Upper lobe of left lung (tissue), 6 donors: ENCODE measurements at places on chromosomes 7 and 10.

DNA sequence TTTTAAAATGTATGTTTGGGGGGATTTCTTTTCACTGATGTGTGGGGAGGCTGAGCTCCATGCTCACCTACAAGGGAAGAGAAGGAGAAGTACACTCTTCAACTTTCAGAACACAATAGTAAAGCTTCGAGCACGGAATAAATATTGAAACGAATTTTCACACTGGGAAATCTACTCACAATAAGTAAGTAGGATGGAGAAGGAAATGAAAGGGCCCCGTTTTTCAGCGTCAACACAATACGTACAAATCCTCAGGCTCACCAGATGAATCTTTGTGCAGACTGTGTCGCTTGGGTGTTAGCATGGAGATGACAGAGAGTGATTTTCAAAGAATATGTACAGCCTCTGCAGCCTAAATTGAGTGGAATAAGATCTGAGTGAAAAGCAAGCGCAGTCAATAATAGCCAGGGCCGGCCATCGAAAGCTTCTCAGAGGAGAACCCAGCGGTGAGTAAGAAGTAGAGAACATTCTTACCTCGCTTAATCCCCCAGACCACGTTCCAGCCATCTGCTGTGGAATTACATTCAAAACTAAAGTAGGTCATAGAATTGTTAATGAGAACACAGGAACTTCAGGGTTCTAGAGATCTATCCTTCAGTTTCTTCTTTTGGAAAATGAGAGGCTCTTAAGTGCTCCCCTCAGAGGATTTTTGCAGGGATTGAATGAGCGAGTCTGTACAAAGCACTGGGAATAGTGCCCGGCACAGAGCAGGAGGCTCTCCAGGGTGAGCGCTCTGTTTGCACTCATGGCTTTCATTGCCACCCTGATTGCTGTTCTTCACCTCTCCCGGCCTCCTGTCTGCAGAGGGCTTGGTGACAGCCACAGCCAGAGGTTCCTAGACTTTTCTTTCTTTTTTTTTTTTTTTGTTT lies 292.8 kb downstream of the SFMBT2 start:
- no peak for DNase-seq

DNA sequence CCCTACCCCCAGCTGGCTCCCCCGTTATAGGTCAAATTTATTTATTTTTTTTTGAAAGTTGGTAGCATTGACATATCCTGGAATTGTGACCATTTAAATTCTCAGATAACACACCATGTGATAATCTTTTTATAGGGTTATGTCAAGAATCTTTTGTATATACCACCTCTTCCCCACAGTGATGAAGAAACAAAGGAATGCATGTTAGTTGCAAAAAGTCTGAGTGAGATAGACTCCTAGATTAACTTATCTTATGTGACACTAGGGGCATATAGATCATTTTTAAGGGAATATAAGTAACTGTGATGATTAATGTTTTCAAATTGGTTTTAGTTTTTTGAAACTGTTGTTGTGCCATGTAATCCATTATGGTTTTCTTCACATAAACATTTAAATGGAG lies 68.3 kb downstream of the MLLT10 start:
- no peak for DNase-seq

GRCh38 chr10:128173386-128173785 lies 47.2 kb upstream of the MKI67 start:
- no peak for DNase-seq

- no peak for DNase-seq
Measured at GRCh38 chr10:7534480-7534852, 123.6 kb upstream of the SFMBT2 start.

DNA sequence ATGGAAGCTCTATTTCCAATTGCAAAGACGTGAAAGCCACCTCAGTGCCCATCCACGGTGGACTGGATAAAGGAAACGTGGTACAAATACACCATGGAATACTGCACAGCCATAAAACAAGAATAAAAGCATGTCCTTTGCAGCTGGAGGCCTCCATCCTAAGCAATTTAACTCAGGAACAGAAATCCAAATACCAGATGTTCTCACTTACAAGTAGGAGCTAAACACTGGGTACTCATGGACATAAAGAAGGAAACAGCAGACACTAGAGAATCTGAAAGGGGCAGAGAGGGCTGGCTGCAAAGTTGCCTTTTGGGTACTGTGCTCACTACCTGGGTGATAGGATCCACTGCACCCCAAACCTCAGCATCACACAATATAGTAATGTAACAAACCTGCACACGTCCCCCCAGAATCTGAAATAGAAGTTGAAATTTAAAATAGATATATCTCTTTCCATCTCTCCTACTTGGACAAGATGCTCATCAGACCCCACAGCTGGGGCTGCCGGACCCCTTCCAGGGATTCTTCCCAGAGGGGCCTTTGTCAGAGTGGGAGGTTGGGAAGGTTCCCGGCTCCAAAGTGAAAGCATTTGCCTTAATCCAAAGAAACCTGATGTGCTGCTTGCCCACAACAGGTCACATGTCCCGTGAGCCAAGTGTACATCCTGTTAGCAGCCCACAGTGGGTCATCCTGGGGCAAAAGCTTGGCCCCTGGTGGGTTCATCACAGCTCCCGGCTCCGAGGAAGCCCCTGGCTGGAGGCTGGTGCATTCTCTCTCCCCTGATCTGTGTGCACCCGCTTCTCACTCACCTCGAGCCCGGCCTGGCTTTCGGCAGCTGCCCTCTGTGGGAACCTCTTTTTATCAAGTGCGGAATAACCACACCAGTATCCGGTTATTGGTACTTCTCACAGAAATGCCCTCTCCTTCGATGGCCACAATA lies 172.3 kb upstream of the PPP2R2D start:
- no peak for DNase-seq

GRCh38 chr7:131183611-131184119 lies 144.0 kb upstream of the MKLN1 start:
- DNase-seq = no peak

GRCh38 chr7:68875857-68876256 lies 722.4 kb upstream of the AUTS2 start:
- DNase-seq = no peak

GRCh38 chr7:20173828-20174227 lies 43.4 kb downstream of the MACC1 start:
- DNase-seq = no peak
